ENCODE measurements at places on chromosomes 4 and X.

GRCh38 chr4:168740691-168741090 is 243.8 kb downstream of the PALLD start:
- DNase-seq: no peak

DNA sequence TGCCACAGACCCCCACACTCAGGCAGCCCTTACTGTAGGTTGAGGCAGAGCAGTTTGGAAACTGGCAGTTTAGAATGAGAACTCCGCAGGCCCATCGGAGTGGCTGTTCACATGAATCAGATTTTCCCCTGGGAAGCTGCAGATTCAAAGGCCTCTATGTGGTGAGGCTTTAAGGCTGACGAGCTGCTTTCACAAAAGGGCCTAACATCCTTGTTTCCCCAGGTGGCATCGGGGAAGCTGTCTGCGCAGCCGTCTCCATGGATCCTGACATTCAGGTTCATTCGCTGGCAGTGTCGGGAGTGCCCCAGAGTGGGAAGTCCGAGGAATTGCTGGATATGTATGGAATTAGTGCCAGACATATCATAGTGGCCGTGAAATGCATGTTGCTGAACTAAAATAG is 33.7 kb downstream of the TKTL1 start:
- DNase-seq: no peak

GRCh38 chr4:75289914-75290582 is 224.2 kb downstream of the RCHY1 start:
- peak; percentile 9 for DNase-seq

DNA sequence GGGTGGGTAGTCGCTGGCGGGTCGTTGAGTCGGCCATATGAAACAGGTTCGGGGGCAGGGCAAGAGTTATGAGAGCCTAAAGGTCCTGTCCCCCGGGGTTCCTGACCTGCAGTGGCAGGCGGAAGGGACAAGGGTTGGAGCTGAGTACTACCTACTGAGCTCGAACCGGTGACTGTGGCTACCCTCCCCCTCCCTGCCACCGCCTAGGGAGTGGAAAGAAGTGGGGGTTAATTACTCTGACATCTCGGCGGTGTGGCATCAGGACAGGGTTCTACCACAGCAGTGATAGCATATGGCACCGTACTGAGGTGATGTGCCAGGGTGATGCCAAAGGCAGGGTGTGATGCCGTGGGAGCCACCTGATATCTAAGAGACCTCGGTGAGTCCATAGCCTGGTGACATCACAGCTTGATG is 307 bp downstream of the ATG4A start:
- DNase-seq: no peak

GRCh38 chrX:24372021-24372763 is 11.8 kb downstream of the SUPT20HL1 start:
- DNase-seq: no peak

- DNase-seq: no peak
Measured at GRCh38 chrX:3627594-3627993, 85.9 kb downstream of the PRKX start.

DNA sequence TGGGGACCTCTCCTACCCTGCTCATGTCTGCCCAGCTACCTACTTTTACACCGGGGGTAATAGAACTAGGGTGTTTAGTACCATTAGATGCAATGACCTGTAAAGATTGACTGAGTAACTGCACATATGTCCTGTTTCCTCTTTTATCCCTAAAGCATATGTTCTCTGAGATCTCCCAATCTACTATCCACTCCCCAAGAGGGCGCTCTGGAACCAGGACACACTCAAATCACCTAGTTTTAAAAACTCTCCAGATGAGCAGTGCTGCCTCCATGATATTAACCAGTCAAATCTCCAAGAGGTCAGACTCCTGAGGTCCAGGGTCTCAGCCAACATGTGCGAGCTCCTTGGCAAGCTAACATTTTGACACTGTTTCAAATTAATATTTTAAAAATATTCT is 87.0 kb upstream of the TSPAN5 start:
- DNase-seq: peak; percentile 16

- no peak for DNase-seq
Measured at GRCh38 chr4:140343303-140343702, 30.1 kb upstream of the SCOC start.

DNA sequence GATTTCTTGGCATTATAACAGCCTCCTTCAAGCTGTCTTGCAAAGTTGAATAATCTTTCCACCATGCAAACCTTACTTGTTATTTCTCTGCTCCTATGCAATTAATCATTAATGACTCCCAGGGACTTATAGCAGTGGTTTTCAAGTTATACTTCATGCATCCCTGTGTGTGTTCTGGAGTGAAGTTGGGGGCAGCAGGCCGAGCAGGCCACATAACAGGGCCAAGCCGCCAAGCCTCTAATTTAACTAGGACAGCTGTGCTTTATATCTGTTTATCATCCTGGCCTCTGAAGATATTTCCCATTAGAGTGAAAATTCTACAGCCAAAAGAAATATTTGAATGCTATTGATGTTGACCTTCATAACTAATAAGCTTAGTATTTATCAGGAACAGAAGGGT is 133.5 kb upstream of the PAK3 start:
- no peak for DNase-seq

GRCh38 chr4:5863461-5864113 is 29.3 kb downstream of the CRMP1 start:
- DNase-seq: peak; percentile 86

DNA sequence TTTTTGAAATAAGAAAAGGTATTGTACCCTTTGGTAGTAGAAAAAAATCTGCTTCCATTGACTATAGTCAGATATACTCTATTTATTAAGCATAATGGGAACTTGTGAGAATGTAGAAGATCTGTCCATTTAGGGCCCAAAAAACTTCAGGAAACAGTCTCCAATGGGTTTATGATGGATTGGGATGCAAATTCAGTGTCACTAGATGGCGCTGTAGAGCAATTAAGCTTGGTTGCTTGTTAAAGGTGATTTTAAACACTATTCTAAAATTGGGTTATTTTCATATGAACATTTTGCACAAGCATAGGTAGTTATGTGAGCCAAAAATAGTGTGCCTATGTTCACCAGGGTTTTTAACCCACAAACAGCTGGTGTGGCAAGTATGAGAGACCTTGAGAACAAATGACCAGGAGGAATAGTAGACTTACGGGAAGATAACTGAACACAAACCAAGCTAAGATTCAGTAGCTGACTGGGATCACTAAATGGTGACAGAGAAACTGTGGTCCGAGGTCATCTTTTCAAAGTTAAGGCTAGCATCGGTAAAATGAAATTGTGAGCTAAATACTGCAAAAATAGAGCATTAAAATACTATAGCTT is 80.3 kb upstream of the LSM6 start:
- peak; percentile 59 for DNase-seq

GRCh38 chr4:73613130-73613529 is 7.1 kb downstream of the RASSF6 start:
- DNase-seq: no peak

- peak; percentile 76 for DNase-seq
Measured at GRCh38 chr4:165398570-165398969, 19.8 kb downstream of the CPE start.

GRCh38 chrX:50183891-50184290 is 16.9 kb downstream of the AKAP4 start:
- DNase-seq: no peak

GRCh38 chrX:30665471-30665870 is 12.2 kb downstream of the GK start:
- no peak for DNase-seq

GRCh38 chr4:100882661-100883060 is 364.8 kb upstream of the EMCN start:
- DNase-seq: no peak

Data from brain microvascular endothelial cell (primary cell).